ENCODE measurements at places on chromosomes 5 and 9. TPM values are rescaled to one million over a fixed set of nuclear protein-coding genes. Genes with fewer than 3 reads are reported as not detected.
A peak's percentile ranks its signal among the peaks of the same experiment; 100 is the strongest.

Gene IRX1
- 16.7 TPM for total RNA-seq

Gene UBE2D2
- 80.0 TPM for total RNA-seq

- no peak for DNase-seq
These were observed 22.0 kb upstream of the PTBP3 start for GRCh38 chr9:112355427-112355897.

- no peak for DNase-seq
These were observed 82.9 kb downstream of the COL23A1 start for GRCh38 chr5:178507151-178507932.

Gene FCN2
- not detected for total RNA-seq

DNA sequence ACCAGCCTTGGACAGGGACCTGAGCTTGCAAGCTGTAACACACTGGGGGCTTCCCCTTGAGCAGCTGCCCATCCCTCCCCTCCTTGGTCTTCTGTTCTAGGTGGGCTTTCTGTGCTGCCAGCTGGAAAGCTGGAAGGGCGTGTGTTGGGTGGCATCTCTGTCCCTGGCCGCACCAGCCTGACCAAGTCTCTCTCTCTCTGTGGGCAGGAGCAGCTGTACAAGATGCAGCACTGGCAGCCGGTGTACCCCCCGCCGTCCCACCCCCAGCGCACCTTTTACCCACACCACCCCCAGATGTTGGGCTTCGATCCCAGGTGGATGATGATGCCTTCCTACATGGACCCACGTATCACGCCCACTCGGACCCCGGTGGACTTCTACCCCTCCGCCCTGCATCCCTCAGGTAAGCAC, 32.1 kb upstream of the POMT1 start:
- peak; percentile 75 for DNase-seq

- DNase-seq: no peak
These were observed 44.1 kb upstream of the SMU1 start for GRCh38 chr9:33120620-33121019.

DNA sequence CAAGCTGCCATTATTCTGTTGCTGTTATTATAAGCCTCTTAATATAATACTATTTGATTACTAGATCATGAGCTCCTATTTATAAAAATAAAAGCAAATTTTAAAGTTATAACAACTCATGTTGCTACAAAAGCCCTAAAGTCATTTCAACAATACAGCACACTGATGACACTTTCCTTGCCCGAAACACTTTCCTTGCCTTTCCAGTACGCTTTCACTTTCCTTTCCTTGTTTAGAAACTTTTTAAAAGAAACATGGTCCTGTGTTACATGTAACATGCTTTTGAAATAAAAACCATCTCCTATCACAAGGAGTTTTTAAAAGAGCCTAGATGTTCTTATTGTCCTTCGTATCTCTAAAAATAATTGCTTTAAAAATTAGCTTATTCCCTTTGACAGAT, 688.4 kb downstream of the PTPRD start:
- no peak for DNase-seq

DNA sequence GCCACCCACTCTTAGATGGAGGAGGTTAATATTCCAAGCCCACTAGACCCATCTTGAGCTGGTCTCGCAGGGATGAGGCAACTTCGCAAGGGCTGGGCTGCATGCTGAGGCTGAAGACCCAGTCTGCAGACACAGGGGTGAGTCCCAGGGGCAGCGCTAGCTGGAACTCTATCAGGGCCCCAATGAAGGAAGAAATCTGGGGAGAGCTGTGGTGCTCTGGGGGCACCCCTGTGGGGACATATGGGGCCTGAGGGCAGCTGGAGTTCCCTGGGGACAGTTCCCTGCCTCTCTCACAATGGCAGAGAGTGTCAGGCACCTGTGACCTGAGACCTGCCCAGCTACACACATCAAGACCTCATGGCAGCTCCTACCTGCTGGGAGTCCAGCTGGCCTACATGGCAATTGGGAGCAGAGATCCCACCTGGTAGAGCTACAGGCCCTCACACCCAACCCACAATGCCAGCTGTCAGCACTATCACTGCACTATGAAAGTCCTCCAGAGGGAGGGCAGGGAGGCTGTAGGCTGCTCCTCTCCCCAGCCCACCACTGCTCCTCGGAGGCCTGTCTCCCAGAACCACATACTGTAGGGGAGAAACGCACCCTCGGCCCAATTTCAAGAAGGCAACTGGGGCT, 202.2 kb downstream of the GABBR2 start:
- DNase-seq: no peak

DNA sequence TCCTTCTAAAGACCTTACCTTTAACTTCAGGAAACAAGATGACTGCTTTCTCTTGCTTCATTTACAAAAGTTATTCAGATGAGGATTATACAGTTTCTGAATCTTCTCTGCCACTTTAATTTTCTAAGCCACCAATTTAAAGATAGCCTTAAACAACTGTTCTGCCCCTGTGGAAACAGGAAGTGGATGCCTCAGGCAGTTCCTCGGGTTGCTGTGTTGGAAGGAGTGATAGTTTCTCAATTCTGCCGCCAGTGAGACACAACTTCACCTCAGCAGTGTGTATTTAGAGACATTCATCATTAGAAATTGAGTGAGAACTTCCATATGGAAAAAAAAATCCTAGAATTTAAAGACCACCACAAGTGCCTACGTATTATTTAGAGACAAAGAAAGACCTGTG, 475.1 kb upstream of the WWC1 start:
- no peak for DNase-seq

DNA sequence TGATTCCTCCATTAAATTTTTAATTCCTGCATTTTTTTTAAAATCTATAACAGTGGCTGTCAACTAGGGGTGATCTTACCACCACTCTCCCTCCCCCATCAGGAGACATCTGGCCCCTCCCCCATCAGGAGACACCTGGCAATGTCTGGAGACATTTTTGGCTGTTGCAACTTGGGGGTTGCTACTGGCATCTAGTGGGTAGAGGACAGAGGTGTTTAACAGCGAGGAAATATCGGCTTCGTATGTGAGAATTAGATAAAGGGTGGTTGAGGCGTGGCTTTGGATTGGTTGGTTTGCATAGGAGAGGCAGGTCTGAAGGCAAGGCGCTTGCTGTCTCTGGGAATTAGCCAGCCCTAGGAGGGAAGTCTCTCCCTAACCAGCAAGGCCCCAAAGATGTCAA, 10.5 kb downstream of the CDHR2 start:
- DNase-seq: no peak

Gene SPATA31D4
- total RNA-seq: not detected

GRCh38 chr5:167415779-167416746, 875.4 kb upstream of the WWC1 start:
- DNase-seq: no peak

GRCh38 chr9:132415181-132415580, 5.2 kb downstream of the CFAP77 start:
- DNase-seq: no peak

Gene SPATA6L
- total RNA-seq: 1.3 TPM

Gene TMEM215
- total RNA-seq: not detected

DNA sequence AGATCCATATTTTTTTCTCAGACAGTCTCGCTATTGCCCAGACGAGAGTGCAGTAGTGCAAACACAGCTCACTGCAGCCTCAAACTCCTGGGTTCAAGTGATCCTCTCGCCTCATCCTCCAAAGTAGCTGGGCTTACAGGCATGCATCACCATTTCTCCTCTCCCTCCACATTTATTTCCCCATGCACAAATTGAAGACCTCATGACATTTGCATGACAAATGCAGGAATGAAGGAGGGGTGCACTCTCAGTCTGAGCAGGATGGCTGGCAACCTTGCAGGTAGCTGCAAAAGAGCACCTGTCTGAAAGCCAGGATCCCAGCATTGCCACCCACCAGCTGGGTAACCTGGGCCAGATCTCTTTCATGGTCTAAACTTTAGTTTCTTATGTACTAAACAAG, 111.2 kb downstream of the SH3TC2 start:
- DNase-seq: peak; percentile 17

DNA sequence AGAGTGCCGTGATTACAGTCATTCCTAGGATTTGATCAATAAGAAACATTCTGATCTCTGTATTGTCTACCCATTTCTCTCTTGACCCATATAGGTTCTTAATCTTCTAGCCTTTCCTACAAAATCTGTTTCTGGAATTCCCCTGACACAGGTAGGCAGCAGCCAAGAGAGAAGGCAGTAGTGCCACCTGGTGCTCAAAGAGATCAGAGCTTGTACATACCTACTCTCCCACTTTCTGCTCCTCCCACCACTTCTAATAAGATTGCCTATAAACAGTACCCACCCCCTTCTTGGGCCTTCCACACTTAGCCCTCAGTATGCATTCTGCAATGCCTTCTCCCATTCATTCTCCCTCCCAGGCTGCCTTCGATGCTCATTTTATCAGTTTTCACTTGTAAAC, 117.4 kb upstream of the RORB start:
- no peak for DNase-seq

DNA sequence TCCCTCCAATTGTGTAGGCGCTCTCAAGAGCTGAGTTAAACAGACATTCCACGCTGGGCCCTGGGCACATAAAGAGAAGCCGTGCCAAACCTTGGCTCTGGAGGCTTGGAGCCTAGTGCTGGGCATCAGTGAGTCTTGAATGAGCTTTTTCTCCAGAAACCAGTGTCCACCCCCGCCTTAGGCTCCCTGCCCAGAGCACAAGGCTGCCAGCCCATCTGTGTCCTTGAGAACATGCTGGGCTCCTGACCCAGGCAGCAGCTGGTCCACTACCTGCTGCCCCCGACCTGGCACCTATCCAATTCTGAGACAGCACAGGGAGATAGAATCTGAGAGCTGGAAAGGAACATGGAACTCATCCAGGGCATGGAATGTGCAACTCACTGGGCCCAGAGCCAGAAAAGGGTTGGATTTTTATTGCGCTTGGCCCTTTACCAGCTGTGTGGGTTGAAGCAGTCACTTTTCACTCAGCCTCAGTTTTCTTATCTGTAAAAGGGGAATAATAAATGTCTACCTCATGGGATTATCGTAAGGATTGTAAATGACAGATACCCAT, 92.4 kb upstream of the CPLX2 start:
- DNase-seq: no peak

DNA sequence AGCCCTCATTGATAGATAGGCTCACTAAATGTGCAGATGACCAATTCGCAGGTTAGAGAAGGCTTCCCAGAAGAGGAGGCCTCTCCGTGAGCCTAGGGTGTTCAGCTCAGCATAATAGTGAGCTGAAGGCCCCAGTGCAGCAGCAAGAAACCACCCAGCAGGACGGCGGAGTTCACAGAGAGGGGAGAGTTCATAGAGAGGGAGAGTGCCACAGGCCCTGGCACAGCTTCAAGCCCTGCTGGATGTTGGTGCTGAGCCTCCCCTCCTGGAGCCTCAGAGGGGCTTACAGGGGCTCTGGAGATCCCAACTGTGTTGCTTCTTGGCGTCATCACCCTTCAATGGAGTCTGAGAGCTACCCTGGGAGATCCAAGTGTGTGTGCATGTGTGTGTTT, 2.1 kb downstream of the SLC22A5 start:
- DNase-seq: peak; percentile 83

DNA sequence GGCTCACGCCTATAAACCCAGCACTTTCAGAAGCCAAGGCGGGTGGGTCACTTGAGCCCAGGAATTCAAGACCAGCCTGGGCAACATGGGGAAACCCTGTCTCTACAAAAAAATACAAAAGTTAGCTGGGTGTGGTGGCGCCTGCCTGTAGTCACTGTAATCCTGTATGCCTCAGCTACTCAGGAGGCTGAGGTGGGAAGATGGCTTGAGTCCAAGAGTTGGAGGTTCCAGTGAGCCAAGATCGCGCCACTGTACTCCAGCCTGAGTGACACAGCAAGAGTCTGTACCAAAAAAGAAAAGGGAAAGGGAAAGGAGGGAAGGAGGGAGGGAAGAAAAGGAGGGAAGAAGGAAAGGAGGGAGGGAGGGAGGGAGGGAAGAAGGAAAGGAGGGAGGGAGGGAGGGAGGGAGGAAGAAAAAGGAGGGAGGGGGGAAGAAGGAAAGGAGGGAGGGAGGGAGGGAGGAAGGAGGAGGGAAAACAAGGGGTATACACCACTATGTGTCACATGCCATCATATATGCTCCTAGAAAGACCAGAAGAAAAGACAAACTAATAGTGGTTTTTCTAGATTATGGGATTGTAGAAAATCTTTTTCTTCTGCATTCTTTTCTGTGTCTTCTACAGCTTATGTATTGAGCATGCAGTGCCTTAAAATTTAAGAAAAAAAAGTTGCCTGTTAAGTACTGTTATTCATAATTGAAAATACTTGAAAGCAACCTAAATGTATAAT, 240.1 kb downstream of the DENND1A start:
- DNase-seq: no peak

Gene PCDHGA3
- total RNA-seq: 1.0 TPM

- DNase-seq: no peak
These were observed 20.0 kb downstream of the JMY start for GRCh38 chr5:79255786-79256557.

DNA sequence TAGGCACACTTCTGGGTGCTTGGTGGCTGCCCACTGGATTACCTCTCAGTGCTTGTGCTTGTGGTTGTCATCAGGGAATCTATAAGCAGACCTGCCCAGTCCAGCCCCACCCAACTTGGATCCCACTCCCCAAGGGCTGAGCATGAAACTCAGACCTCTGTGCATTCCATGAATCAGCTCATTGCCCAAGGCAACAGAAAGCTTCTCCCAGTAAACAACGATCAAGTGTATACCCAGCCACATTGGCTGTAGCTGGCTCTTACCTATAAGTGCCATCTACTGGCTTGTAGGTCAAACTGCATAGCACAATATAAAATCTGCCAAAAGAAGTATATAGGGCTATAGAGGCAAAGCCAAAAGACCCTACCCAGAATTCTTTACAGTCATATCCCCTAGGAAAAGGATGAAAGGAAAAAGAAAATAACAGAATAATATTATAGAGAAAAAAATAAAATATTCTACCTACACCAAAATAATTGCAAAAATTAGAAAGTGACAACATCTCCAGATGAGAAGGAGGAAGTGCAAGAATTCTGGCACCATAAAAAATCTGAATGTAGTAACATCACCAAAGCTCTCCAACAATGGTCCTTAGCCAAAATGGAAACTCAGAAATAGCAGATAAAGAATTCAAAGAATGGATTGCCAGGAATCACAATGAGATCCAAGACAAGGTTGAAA, 321.0 kb upstream of the TRPC7 start:
- DNase-seq: no peak

- no peak for DNase-seq
These were observed 126.6 kb upstream of the IL12B start for GRCh38 chr5:159456722-159457465.

Gene LMAN2
- 164 TPM for total RNA-seq

Gene SAXO1
- total RNA-seq: not detected

Gene SMIM23
- not detected for total RNA-seq

- no peak for DNase-seq
These were observed 22.1 kb upstream of the TCERG1 start for GRCh38 chr5:146425023-146425422.

GRCh38 chr9:3526997-3527940, 1.5 kb upstream of the RFX3 start:
- DNase-seq: peak; percentile 26

DNA sequence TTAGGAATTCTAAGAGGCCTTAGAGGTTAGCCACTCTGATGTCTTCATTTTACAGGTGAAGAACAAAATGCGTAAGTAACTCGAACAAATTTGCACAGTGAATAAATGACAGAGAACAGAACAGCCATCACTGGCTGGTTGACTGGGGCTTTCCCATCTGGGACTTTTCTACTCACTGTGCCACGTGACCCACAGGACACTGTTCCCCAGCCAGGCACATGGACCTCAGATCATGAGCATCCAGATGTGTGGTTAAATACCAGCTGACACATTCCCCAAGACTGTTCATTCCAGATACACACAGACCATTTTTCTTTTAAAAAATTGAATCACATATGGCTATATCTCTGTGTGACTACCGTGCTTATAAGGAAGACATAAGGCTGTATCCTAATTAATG, 25.8 kb upstream of the MED10 start:
- DNase-seq: no peak

Measured in lower leg skin (tissue), 4 donors.